ENCODE measurements at places on chromosomes 13 and 19.
A peak's percentile ranks its signal among the peaks of the same experiment; 100 is the strongest.

GRCh38 chr19:3670796-3671679, 29.2 kb downstream of the PIP5K1C start:
- DNase-seq: peak; percentile 31

DNA sequence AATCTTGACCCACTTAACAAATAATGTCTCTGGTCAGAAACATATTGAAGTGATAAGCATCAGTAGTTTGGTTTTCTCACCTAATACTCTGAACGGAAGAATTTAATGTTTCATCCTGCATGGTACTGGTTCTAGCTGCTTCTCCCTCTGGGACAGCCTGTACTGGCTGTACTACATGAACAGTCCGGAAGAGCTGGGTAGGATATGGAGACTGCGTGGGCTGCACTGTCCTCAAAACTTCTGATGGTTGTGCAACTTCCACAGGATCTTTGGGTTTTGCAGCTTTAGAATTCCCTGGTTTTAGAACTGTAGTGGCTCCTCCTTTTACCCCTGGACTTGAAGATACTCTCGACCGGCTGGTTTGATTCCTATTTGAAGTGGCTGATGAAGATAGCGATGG, 78.3 kb downstream of the ELF1 start:
- no peak for DNase-seq

- DNase-seq: peak; percentile 65
Observed at GRCh38 chr19:38551450-38551813, 66.3 kb downstream of the MAP4K1 start.

GRCh38 chr13:53007872-53008271, 20.7 kb upstream of the OLFM4 start:
- DNase-seq: no peak

- DNase-seq: no peak
Observed at GRCh38 chr13:94063096-94063495, 416.4 kb downstream of the DCT start.

GRCh38 chr19:5452594-5453565, 2.3 kb upstream of the ZNRF4 start:
- no peak for DNase-seq

- no peak for DNase-seq
Observed at GRCh38 chr19:7333198-7334118, 15.3 kb upstream of the ARHGEF18 start.

All from stimulated activated naive CD4-positive, alpha-beta T cell treated with Interleukin-2 at 50 U/mL for 16 hours (primary cell).